ENCODE measurements at places on chromosomes 16 and 17. TPM values are rescaled to one million over a fixed set of nuclear protein-coding genes. Genes with fewer than 3 reads are reported as not detected.

The PYY gene
- total RNA-seq, result not detected

The KCNH4 gene
- total RNA-seq, result not detected

The LCMT1 gene
- 87.4 TPM for total RNA-seq

The SOST gene
- 59.3 TPM for total RNA-seq

The FOXN1 gene
- total RNA-seq, result not detected

The TPSG1 gene
- total RNA-seq, result not detected

DNA sequence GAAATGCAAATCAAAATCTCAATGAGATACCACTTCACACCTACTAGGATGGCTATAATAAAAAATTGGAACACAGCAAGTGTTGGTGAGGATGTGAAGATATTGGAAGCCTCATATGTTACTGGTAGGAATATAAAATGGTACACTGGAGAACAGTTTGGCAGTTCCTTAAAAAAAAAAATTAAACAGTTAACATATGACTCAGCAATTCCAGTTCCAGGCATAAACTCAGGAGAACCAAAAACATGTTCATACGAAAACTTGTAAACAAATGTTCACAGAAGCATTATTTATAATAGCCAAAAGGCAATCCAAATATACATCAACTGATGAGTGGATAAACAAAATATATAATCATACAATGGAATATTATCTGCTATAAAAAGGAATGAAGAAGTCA is 28.2 kb downstream of the ZNF652 start:
- DNase-seq, result no peak

GRCh38 chr16:55613613-55614335 is 42.0 kb upstream of the SLC6A2 start:
- no peak for DNase-seq

DNA sequence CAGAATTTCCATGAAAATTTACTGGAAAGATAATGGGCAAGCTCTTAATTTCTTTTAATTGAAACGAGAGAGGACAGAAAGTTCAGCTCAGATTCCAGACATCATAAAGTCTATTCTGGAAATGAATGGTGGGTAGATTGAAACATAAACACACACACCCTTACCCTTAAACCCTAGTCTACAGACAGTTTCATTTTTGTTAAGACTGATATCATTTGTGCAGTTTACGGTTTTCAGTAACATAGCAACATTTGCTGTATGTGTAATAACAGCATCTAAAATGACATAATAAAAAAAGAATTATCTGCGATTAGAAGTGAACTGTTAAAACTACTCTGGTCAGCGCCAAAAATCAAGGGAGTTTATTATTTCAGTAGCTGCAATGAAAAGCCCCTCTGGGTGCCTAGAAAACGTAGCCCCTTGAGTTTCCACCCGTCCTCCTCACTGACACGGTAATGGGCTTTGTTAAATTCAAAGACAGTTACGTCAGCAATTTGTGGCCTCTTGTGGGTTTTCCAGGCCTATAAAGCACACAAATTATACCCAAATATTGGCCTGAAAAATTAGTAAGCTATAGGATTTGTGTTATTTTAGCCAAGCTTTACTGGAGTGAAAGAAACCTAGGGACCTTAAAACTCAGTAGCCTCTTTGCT is 520.6 kb upstream of the SOX9 start:
- no peak for DNase-seq

DNA sequence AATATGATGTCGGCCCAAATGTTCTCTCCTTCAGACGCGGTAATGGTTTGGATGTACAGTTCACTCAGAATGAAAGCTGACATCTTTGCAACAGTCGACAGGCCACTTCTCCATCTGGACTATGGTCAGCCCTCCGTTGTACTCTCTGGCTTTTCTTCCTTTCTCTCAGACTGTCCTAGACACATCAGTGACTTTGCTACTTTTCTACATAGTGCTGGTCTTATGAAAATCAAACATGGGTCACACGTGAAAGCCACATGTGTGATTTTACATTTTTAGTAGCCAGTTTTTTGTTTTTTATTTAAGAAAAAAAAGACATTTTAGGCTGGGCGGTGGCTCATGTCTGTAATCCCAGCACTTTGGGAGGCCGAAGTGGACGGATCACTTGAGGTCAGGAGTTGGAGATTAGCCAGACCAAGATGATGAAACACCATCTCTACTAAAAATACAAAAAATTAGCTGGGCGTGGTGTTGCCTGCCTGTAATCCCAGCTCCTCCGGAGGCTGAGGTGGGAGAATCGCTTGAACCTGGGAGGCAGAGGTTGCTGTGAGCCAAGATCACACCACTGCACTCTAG is 644.1 kb downstream of the KCNJ2 start:
- DNase-seq, result no peak

- no peak for DNase-seq
Measured at GRCh38 chr17:78967782-78968362, 11.9 kb downstream of the LGALS3BP start.

- no peak for DNase-seq
Measured at GRCh38 chr17:34596920-34597319, 17.5 kb downstream of the TMEM132E start.

GRCh38 chr16:84327926-84328505 is 33.3 kb downstream of the WFDC1 start:
- DNase-seq, result no peak

GRCh38 chr17:57268181-57268580 is 11.9 kb downstream of the MSI2 start:
- no peak for DNase-seq

DNA sequence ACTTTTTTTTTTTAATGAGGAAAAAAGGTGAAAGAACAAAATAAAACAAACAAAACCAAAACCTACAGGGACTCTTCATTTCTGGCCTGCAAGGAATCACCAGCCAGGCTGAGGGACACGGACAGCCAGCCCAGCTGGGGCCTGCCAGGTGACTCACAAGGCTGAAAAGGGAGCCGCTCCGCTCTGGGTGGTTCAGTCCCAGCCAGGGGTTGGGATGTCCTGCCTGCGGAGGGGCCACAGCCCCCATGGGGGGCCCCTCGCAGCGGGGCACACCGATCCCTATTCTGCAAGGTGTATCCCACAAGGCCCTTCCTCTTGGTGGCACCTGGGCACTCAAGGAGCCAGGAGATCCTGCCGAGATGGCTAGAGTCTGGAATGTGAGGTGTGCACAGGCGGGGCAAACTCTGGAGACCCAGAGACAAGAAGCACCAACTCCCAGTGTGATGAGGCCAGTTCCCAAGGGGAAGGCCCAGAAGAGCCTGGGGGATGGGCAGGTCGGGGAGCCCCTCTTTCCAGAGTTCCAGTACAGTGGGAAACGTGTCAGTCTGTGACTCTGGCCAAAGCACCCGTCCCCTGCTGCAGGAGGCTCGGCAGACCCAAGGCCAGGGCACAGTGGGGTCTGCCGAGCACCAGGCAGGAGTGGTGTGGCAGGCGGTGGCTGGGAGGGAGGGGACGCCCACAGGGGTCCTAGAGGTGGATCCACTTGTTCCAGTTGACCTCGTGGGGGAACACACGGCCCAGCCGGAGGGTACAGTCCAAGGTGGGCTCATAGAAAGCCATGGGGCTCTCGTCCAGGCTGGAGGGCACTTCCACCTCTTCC is 58.9 kb downstream of the IL21R start:
- DNase-seq, result no peak
